ENCODE measurements at places on chromosomes 2 and 18.

GRCh38 chr2:8658064-8658862 is 23.6 kb upstream of the ID2 start:
- no peak for DNase-seq

DNA sequence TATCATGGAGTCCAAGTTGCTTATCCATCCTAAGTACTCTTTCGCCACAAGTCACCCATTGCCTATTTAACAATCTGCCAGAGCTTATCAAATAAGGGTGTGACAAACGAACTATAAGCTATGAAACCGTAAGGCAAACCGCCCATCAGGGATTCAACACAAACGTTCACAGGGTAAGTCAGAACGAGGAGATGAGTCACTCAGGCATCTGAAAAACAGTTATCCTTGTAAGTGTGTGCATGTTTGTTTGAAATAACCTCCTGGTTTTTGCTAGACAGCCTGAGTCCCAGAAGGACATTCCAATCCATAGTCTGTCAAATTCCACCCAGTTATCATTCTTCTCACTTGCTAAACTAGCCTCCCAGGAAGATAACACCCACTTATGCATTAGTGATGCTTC is 299.1 kb downstream of the PAX3 start:
- peak; percentile 78 for DNase-seq

- DNase-seq, result no peak
Observed at GRCh38 chr2:170139276-170139967, 38.5 kb upstream of the MYO3B start.

DNA sequence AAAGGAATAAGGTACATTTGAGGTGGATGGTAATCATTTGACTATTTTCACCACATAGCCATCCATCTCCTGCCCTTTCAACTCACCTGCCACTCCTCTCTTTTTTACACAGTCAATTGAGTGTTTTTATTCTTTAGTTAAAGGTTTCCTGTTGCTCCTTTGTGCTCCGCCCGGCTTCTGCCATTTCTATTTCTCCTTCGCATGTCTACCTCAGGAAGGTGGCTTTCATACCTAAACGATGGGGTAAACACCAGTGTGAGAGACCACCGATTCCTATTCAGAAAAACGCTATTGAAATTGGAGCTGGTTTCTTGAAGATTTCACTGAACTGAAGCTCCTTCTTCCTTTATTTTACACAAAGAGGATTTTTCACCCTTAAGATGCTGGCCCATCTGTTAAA is 1628.0 kb upstream of the PIK3C3 start:
- no peak for DNase-seq

DNA sequence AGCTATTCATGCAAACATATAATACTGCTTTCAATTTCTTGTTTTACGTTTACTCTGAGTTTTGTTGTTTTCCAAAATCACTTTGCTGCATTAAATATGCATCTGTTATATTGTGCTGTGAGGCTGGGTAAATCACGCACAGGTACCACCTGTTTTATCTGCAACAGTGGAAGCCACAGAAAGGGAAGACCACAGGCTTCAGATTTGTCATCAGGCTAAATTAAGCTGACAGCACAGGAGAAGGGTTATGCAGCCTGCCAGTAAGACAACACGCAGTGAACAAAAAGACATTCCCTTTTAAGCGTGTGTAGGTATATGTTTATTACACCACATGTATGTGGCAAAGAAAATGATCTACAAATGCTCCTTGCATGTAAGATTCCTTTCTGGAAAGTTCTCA is 38.2 kb downstream of the ZNF516 start:
- DNase-seq, result no peak
